ENCODE measurements at places on chromosomes 4 and X. TPM values are rescaled to one million over a fixed set of nuclear protein-coding genes. Genes with fewer than 3 reads are reported as not detected.

DNA sequence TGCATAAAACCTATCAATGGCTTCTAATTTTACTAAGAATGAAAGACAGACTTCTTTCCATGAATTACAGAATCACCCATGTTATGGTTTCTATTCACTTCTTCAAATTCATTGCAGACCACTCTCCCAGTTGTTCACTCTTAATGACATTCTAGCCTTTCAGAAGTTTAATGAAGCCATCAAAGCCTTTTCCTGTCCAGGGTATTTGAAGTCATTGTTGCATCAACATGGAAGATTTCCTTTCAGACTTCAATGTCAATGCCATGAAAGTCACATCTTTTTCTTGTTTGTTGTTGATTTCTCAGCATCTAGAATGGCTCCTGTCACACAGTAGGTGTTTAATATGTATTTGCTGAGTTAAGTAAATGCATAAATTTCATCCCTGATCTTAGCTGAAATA lies 48.1 kb upstream of the ARSJ start:
- H3K4me1 ChIP-seq = no peaks in the 10 kb centered on the region
- no peak overlapping the region for H3K4me3 ChIP-seq
- no peak for DNase-seq

Gene TMEM255A
- total RNA-seq = 3.3 TPM

- H3K36me3 ChIP-seq = no peaks in the 10 kb centered on the region
- H3K27me3 ChIP-seq = no peaks in the 10 kb centered on the region
- no peak for DNase-seq
- H3K27ac ChIP-seq = no peak overlapping the region
- no peak overlapping the region for H3K4me3 ChIP-seq
Observed at GRCh38 chr4:80446248-80446647, 110.7 kb downstream of the CFAP299 start.

GRCh38 chr4:8737601-8738279 lies 133.9 kb downstream of the HMX1 start:
- no peaks in the 10 kb centered on the region for H3K36me3 ChIP-seq
- no peak overlapping the region for H3K4me3 ChIP-seq
- DNase-seq = no peak
- H3K4me1 ChIP-seq = no peaks in the 10 kb centered on the region

DNA sequence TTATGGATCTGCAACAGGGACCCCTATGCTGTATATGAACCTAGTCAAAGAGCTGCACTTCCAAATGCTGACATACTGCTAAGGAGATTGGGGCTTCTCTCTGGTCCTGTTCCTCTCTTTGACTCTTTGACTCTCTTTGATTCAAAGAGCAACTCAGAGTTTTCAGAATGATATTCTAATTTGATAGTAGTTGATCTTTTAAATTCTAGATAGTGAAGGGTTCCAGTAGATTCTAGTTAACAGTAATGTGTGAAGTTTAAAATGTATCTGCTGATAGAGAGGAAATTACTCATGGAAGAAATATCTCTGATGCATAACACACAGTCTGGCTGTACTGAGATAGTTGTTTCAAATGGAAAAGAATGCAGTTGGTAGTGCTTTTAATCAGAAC lies 239.1 kb downstream of the RASL11B start:
- H3K4me1 ChIP-seq = no peaks in the 10 kb centered on the region
- H3K27ac ChIP-seq = no peak overlapping the region
- no peaks in the 10 kb centered on the region for H3K36me3 ChIP-seq
- H3K4me3 ChIP-seq = no peak overlapping the region
- DNase-seq = no peak

DNA sequence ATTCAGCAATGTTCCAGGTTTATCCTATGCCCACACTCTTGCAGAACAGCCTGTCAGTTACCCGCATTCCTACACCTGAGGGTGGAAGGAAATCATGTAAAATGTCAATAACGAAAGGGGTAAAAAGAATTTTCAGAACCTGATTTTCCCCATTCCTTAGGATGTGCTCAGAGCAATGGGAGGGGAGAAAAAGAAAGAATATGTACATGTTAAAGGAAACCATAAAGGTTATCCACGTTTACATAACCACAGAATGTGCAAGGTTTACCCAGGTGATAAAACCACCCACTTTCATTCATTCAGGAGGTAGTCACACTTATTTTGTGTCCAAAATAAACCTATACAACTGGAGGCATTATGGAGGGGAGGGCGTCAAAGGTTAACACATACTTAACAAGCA lies 335.5 kb downstream of the ZNF674 start:
- no peaks in the 10 kb centered on the region for H3K36me3 ChIP-seq
- peaks cover 30% of the 10 kb centered on the region for H3K4me1 ChIP-seq
- DNase-seq = no peak
- no peaks in the 10 kb centered on the region for H3K27me3 ChIP-seq
